Stimulated activated CD8-positive, alpha-beta memory T cell treated with anti-CD3 and anti-CD28 coated beads, Interleukin-7, amount 100 ng/mL, for 1 hour (primary cell): ENCODE measurements at places on chromosomes 1 and 21.
A peak's percentile ranks its signal among the peaks of the same experiment; 100 is the strongest.

- DNase-seq, result peak; percentile 38
Measured at GRCh38 chr21:15065392-15066122, 757 bp upstream of the NRIP1 start.

GRCh38 chr1:5947978-5948680 lies 44.1 kb downstream of the NPHP4 start:
- no peak for DNase-seq

GRCh38 chr21:22343721-22344120 lies 1345.5 kb downstream of the NCAM2 start:
- no peak for DNase-seq

DNA sequence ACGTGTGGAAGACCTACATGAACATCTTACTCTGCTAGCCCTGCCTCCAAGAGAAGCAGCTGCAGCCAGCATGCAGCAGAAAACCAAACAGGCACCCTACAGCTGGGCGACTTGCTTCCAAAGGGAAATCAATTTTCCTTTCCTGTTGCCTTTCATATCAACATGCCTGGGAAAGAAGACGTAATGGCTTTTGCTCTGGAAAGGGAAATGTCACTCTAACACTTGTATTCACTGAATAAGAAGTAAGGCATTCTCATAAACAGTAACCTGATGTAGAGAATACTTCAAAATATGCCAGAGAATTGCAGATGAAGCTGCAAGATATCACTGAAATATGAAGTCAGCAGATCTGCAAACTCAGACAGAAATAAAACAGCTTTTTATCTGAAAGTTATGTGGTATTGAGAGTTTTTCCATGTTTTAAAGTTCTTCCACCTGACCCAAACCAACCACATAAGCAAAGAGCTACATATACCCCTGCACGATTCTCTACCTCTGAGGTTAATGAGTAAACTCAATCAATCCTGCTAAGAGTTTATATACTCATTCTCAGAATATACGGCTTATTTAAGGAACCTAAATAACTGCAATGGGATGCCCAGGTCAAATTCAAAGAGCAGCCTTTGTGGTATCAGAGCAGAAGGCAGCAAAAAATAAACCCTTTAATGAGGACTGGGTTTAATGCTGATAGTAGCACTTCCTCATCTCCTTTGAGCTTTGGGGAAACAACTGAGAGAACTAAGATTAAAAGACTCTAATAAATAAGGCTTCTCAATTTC lies 150.9 kb downstream of the RERE start:
- DNase-seq, result no peak

- no peak for DNase-seq
Measured at GRCh38 chr21:33051925-33052324, 18.0 kb upstream of the OLIG1 start.

- DNase-seq, result no peak
Measured at GRCh38 chr1:51219022-51219421, 17.1 kb upstream of the RNF11 start.

- DNase-seq, result peak; percentile 19
Measured at GRCh38 chr21:14523234-14523633, 22.9 kb downstream of the SAMSN1 start.

- DNase-seq, result no peak
Measured at GRCh38 chr1:224629965-224630364, 13.8 kb downstream of the CNIH3 start.

DNA sequence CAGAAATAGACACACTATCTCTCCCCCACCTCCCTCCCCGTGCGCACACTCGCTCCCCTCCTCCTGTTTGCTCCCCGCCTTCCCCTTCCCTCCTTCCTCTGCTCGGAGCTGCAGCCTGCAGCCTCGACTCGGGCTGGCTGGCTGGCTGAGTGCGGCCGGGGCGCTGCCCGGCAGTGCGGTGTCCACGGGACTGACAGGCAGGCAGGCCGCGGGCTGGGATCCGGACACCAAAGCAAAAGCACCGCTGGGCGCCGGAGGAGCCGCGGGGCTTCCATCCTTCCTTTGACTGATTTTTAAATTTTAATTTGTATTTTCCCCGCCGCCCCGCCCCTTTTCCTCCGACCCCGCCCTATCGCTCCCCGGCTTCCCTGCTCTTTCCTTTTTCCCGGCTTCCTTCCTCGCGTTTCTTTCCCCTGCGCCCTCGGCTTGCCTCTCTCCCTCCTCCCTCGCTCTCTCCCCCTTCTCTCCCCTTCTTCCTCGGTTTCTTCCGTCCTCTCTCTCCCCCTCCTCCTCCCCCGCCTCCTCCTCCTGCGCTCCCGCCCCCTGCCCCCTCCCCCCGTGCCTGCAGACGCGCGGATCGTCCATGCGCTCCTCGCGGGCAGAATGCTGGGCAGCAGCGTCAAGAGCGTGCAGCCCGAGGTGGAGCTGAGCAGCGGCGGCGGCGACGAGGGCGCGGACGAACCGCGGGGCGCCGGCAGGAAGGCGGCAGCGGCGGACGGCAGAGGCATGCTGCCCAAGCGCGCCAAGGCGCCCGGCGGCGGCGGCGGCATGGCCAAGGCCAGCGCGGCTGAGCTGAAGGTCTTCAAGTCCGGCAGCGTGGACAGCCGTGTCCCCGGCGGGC lies 109.4 kb downstream of the NAV1 start:
- no peak for DNase-seq

DNA sequence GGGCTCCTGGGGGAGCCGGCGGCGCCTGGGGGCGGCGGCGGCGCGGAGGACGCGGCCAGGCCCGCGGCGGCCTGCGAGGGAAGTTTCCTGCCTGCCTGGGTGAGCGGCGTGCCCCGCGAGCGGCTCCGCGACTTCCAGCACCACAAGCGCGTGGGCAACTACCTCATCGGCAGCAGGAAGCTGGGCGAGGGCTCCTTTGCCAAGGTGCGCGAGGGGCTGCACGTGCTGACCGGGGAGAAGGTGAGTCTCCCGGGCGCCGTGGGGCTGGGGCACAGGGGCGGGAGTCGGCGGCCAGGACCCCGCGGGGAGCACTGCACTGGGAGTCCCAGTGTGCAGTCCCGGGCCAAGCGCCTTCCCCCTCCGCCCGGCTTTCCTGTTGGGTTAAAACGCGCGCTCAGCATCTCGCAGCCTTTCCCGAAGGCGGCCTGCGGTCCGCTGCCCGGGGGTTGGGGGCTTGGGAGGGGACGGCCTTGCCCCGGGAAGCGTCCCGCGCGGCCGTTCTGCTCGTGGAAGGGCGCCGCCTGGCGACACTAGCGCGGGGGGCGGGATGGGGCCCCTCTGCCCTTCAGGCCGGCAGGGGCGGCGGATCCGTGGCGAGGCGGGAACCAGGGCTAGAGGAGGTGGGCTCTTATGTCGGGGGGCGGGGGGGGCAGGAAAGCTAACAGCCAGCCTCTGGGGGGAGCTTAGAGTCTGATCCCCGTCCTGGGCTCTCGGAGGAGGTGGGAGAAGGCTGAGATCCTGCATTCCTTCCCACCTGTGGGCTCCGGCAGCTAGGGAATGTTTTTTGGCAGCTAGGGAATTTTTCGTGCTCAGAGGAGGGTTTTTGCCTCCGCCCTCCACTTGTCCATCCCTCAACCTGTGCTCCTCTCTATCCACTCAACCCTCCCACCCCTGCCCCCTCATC lies 1.1 kb downstream of the HUNK start:
- DNase-seq, result no peak

- no peak for DNase-seq
Measured at GRCh38 chr1:176802316-176802715, 339.3 kb downstream of the PAPPA2 start.

DNA sequence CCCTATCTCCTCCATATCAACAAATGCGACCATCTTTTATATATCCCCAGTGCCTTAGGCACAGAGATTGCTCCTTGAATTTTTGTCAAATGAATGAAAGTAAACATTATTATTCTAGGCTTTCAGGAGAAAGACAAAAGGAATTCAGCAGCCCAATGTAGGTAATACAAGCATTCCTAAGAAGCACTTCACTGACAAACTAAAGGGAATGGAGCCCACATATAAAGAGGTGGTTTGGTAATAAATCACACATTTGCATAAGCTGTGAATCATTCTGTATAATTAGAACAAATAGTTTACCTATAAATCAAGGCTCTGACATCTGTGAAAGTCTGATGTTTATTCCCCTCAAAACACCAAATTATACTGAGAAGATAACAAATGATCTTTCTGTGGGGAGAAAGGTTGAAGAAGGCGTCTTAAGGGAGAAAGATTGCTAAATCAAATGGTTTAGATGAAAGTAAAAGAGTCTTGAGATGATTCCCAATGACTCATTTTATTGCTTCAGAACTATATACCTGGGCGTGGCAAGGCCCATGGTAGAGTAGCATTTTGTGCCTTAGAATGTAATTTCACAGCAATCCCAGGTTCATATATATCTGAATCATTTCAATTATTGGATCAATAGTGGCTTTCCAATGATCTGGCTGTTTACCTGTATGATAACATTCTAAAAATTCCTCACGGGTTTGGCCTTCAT lies 558.1 kb downstream of the AGBL4 start:
- no peak for DNase-seq

DNA sequence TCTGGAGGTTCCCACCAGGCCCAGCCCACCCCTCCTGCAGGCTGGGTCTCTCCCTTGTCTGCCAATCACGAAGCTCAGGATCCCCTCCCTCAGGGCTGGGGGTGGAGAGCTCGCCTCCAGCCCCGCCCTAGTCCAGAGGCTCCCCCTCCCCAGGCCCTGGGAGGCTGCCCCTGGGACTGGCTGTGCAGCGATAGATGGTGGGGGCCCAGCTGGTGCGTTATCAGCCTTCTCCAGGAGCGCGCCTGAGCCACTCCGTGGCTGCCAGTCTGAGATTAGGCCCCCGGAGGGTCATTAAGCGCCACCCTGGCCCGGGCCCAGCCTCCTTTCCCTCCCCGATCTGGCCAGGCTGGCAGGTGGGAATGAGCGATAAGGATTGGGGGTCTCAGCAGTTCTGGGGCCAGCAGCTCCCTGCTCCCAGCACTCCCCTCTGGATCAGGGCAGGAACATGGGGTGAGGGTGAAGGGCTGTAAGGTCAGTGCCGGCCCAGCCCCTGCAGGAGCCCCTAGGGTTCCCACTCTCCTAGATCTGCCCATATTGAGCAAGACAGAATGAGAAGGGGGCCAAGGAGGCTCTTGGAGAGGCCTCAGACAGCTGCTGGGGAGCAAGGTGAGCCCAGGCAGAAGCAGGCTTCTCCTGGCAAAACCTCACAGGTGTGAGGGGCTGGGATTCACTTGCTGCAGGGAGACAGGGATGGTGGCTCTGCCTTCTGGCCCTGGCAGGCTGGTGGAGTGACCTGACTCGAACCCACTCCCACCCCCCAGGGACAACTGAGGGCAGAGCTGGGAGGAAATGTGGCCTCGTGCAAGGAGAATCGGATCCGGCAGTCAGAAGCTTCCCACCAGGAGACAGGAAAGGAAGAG lies 8.5 kb downstream of the PDZK1IP1 start:
- no peak for DNase-seq

DNA sequence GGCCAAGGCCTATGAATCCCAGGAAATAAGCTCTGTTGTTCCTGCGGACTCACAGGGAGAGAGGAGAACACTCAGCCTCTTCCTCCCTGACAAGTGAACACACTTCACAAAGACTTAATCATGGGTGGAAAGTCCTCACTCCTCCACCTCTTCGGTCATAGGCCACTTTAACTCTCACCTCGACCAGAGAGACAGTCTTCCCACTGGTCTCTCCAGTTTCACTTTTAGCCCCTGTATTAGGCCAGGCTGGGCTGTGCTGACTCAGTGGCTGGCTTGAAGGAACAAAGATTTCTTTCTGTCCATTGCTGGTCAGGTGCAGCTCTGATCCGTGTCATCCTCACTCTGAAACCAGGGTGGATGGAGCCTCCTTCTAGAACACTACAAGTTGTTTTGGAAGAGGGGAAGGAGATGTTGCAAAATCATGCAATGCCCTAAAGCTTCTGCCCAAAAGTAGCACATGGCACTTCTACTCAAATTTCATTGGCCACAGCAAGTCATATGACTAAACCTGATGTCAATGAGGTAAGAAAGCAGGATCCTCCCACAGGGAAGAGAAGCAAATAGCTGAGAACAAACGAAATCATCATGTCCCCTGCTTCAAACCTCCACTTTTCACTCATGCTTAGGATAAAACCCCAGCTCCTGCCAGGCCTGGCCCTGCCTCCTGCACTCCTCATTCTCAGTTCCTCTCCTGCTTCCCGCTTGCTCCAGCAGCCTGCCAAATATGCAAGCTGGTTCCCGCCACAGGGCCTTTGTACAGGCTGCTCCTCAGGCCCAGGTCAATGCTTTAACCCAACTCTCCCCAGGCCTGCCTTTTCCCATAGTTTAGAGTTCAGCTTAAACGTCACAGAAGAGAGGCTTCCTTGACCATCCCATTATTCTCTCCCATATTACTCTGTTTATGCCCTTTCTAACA lies 150.5 kb upstream of the RUNX3 start:
- DNase-seq, result no peak

DNA sequence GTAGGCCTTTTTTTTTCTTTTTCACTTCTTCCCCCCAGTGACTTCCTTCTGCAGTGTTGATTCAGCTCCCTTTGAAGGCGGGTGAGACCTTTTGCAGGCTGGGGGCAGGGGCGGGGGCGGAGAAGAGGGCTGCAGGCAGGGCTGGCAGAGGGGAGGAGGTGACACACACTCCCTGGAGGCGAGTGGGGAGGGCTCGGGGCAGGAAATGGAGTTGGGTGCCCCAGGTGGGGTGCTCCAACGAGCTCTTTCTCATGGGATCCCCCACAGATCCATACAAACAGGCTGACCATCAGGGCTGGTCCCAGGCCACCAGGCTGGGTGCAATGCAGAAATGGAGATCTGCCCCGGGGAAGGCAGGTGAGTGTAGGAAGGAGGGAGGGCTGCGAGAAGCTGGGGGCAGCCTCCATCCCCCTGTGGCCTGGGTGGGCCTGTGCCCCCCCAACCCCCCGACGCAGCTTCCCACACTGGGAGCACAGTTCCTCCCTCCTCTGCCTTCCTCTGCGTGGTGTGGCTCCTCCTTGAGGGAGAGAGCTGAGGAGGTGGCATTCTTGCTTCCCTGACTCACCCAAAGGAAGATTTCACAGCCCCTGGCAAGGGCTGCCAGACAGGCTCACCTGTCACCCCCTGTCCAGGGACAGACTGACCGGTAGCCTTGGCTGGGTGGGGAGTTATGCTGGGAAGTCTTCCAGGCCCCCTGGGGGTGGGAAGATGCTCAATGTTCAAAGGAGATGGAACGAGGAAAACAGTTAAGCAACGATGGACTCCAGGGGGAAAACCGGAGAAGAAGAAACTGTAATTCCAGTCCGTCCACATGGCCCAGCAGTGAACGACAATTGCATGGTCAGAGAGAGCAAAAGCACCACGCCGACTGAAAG lies 7.1 kb upstream of the ITGB2 start:
- DNase-seq, result peak; percentile 75

- no peak for DNase-seq
Measured at GRCh38 chr1:164659621-164660411, 100.8 kb downstream of the PBX1 start.

GRCh38 chr21:38326899-38327298 lies 70.1 kb downstream of the KCNJ15 start:
- DNase-seq, result no peak

DNA sequence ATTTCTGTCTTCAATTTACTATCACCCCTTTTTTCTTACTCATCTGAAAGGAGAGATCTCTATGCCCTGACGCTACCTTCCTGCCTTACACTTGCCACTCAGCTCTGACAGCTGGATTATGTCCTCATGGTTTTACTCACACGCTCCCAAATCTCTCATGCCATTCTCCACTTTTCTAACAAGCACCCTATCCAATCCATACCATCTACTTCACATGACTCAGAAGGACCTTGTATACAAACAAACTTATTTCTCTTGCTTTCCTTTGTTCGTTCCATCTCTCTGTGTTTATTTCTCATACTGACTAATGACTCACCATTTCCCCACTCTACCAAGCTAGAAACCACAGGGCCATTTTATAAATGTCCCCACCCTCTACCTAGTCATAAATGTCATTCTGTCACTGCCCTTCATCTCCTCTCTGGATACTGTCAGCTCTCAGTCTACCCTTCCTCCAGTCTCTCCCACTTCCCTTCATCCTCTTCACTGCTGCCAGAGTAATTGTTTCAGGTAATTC lies 87.3 kb downstream of the USP24 start:
- no peak for DNase-seq

- DNase-seq, result no peak
Measured at GRCh38 chr1:229410692-229411433, 23.0 kb downstream of the ACTA1 start.
